ENCODE measurements at places on chromosomes 13 and 19.
A peak's percentile ranks its signal among the peaks of the same experiment; 100 is the strongest.

DNA sequence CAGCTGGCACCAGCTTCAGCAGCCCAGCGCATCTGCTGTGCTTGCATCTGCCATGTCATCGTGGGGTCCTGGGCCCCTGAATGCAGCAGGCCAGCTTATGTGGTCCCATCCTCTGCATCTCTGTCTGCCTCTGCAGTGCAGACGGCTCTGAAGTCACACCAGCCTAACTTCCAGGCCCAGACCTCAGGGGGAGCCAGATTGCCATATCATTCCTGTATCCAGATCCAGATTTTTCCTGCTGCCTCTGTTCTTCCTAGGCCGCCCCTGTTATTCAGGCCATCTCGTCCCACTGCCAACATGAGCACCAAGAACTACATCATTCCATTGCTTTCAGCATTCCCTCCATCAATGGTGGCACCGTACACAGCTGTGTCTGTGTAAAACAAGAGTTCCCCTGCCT, 571.6 kb downstream of the UQCRFS1 start:
- DNase-seq = no peak

GRCh38 chr13:109207622-109208021, 578.2 kb downstream of the MYO16 start:
- no peak for DNase-seq

GRCh38 chr13:40368127-40368891, 298.1 kb downstream of the FOXO1 start:
- DNase-seq = no peak

- no peak for DNase-seq
Measured at GRCh38 chr13:113981194-113981605, 7.3 kb upstream of the C13orf46 start.

- DNase-seq = no peak
Measured at GRCh38 chr19:35455616-35456201, 7.7 kb downstream of the FFAR2 start.

- no peak for DNase-seq
Measured at GRCh38 chr19:13579388-13580060, 73.2 kb upstream of the CACNA1A start.

GRCh38 chr19:34662919-34663318, 14.0 kb downstream of the SCGB2B2 start:
- DNase-seq = peak; percentile 58

- no peak for DNase-seq
Measured at GRCh38 chr19:10998666-10999065, 37.8 kb downstream of the SMARCA4 start.

GRCh38 chr19:49676136-49676783, 811 bp upstream of the PRMT1 start:
- DNase-seq = no peak

- DNase-seq = no peak
Measured at GRCh38 chr13:66237411-66238062, 992.6 kb downstream of the PCDH9 start.

GRCh38 chr13:106850973-106851650, 283.2 kb upstream of the ARGLU1 start:
- DNase-seq = no peak

GRCh38 chr19:18423258-18424020, 4.2 kb downstream of the SSBP4 start:
- no peak for DNase-seq

DNA sequence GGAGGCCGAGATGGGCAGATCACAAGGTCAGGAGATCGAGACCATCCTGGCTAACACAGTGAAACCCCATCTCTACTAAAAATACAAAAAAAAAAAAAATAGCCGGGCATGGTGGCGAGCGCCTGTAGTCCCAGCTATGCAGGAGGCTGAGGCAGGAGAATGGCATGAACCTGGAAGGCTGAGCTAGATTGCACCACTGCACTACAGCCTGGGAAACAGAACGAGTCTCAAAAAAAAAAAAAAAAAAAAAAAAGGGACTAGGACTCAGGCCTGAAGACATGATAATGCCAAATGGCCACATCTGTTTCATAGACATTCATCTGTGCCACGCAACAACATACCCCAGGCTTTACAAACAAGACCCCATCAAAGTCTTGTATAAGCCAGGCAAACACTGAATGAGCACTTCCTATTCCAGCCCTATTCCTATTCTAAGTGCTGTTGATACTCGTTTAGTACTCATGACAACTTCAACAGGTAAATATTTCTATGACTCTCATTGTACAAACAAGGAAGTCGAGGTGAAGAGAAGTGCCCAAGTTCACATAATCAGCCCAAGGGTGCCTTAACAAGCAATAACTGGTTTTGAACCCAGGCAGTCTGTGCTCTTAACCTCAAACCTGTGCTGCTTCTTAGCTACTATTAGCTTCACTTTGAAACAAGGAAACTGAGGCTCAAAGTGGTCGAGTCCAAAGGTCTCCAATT, 1.7 kb downstream of the B9D2 start:
- DNase-seq = no peak

- DNase-seq = no peak
Measured at GRCh38 chr19:1313695-1314613, 28.3 kb downstream of the EFNA2 start.

DNA sequence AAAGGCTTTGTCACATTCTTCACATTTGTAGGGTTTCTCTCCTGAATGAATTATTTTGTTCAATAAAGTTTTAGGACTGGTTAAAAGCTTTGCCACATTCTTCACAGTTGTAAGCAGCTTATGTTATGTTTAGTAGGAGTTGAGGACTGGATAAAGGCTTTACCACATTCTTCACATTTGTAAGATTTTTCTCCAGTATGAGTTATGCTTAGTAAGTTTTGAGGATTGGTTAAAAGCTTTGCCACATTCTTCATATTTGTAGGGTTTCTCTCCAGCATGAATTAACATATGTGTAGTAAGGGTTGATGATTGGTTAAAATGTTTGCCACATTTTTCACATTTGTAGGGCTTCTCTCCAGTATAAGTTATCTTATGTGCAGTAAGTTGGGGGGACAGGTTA, 79.9 kb downstream of the ZNF431 start:
- DNase-seq = no peak

- DNase-seq = no peak
Measured at GRCh38 chr19:29964171-29964570, 22.1 kb downstream of the URI1 start.

All from CD4-positive, alpha-beta T cell treated with Interleukin-2 at 100 ng/mL for 4 hours (primary cell).